ENCODE measurements at places on chromosomes 1 and 21. TPM values are rescaled to one million over a fixed set of nuclear protein-coding genes. Genes with fewer than 3 reads are reported as not detected.

The HSPA13 gene
- 13.9 TPM for polyA plus RNA-seq

The GJA8 gene
- not detected for polyA plus RNA-seq

- H3K27me3 ChIP-seq, result peaks cover 37% of the 10 kb centered on the region
- H3K36me3 ChIP-seq, result no peaks in the 10 kb centered on the region
- H3K4me1 ChIP-seq, result no peaks in the 10 kb centered on the region
- DNase-seq, result no peak
- no peak overlapping the region for H3K27ac ChIP-seq
These were observed 220.6 kb upstream of the PKN2 start for GRCh38 chr1:88463401-88463985.

DNA sequence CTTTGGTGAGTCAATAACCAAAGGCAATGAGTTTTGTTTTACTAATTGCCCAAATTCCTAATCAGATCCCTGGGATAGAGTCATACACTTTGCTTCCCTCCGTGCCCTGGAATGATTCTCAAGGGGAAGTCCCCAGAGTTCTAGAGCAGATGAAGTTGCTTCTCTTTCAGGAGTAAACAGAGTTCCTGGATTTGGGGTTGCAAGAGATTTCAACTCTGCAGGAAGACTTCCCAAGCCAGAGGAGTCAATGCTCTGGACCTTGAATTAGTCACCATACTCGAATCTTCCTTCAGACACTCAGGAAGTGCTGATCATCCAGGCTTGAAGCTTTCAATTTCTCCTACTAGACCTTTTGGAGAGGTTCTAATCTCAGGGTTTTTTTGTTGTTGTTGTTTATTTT is 39.6 kb downstream of the FCER1A start:
- H3K27me3 ChIP-seq, result no peaks in the 10 kb centered on the region
- peaks cover 10% of the 10 kb centered on the region for H3K4me1 ChIP-seq
- H3K36me3 ChIP-seq, result no peaks in the 10 kb centered on the region

DNA sequence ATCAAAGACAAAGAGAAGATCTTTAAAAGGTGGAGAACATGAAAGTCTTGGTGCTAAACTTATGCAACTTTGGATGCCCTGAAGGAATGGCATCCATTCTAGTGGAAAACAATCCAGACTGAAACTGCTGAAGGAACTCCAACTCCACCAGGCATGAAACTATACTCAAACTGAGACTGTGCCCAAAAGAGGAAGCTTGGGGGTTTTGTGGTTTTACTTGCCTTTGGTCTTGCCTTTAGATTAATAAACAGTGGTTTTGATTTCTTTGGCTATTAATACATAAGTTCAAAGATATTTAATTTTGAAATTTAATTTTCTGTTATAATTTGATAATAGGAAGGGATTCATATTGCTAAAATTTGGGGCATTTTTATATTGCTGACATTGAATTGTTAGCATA is 17.4 kb upstream of the SLC30A10 start:
- no peak overlapping the region for H3K27ac ChIP-seq
- no peaks in the 10 kb centered on the region for H3K36me3 ChIP-seq
- peak; percentile 2 for DNase-seq
- H3K4me1 ChIP-seq, result no peaks in the 10 kb centered on the region

DNA sequence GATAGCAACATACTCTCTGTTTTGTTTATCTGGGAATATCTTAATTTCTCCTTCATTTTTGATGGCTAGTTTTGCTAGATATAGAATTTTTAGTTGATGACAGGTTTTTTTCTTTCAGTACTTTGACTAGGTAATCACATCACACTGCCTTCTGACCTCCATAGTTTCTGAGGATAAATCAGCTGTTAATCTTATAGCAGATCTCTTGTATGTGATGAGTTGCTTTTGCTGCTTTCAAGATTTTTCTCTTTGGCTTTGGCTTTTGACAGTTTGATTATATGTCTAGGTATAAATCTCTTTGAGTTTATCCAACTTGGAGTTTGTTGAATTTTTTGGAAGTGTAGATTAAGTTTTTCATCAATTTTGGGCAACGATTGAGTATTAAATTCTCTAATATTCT is 142.6 kb downstream of the ZNF644 start:
- H3K4me1 ChIP-seq, result no peaks in the 10 kb centered on the region
- H3K27ac ChIP-seq, result no peak overlapping the region
- no peak for DNase-seq

The DISP1 gene
- 0.61 TPM for polyA plus RNA-seq

DNA sequence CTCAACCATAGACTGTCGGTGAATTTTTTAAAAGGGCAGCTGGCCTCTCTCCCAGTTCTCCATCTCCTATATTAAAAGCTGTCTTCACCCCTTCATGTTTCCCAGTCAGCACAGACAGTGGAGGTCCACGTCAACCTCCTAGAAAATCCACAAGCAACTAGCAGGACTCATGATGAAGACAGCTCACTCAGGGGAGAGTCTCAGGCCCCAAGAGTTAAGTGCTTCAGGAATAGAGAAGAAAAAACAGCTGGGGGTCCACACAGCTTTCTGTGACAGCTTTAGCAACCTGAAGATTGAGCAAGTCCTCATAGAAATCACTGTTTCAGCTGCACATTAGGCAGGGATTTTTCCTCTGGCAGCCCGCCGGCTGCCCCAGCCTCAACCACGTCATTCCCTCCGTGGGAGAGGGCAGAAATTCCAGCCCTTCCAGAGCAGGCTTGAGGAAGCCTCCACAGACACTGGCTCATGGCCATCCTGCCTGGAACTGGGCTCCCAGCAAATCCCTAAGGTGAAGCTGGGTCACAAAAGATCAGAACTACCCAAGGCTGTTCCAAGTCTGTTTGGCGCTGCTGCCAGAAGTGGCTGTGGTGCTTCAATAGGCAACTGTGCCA is 15.2 kb downstream of the GPR161 start:
- no peaks in the 10 kb centered on the region for H3K4me1 ChIP-seq
- no peak overlapping the region for H3K4me3 ChIP-seq
- DNase-seq, result no peak
- H3K36me3 ChIP-seq, result no peaks in the 10 kb centered on the region
- no peak overlapping the region for H3K27ac ChIP-seq

GRCh38 chr1:71093938-71094337 is 13.1 kb upstream of the ZRANB2 start:
- H3K4me1 ChIP-seq, result no peaks in the 10 kb centered on the region
- H3K27me3 ChIP-seq, result no peaks in the 10 kb centered on the region

- H3K36me3 ChIP-seq, result no peaks in the 10 kb centered on the region
- no peaks in the 10 kb centered on the region for H3K4me1 ChIP-seq
- peaks cover 12% of the 10 kb centered on the region for H3K27me3 ChIP-seq
- H3K4me3 ChIP-seq, result no peak overlapping the region
- H3K27ac ChIP-seq, result no peak overlapping the region
- DNase-seq, result no peak
These were observed 68.1 kb downstream of the VWA5B1 start for GRCh38 chr1:20358761-20359263.

The TMEM240 gene
- polyA plus RNA-seq, result not detected

- H3K4me1 ChIP-seq, result peaks cover 37% of the 10 kb centered on the region
- no peak overlapping the region for H3K4me3 ChIP-seq
- no peaks in the 10 kb centered on the region for H3K27me3 ChIP-seq
These were observed 18.4 kb downstream of the CNIH4 start for GRCh38 chr1:224375059-224375458.

DNA sequence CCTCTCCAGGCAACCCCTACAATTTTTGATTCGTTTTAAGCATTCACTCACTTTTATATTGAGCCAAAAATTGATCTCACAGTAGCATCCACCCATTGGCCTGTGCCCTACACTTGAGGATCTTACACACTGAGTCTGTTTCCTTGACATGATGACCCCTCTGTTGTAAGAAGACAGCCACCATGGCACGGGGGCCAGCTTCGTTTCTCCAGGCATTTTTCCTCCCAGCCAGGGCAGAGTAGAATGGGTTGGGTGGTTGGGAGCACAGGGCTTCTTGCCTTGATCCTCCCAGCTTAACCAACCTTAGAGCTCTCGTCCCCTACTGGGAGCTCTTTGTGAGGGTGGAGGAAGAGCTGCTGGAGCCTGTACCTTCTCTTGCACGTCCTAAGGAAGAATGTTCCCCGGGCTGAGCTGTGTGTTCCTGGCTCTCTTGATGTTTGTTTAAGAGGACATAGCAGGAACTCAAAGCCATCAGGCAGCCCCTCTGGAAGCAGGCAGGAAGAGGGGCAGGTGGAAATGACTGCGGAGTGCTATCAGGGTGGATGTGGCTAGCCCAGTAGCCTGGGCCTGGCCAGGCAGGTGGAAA is 213.2 kb upstream of the TMEM51 start:
- H3K36me3 ChIP-seq, result no peaks in the 10 kb centered on the region
- H3K4me3 ChIP-seq, result no peak overlapping the region
- no peaks in the 10 kb centered on the region for H3K27me3 ChIP-seq
- no peak for DNase-seq
- no peak overlapping the region for H3K27ac ChIP-seq

GRCh38 chr1:29811727-29812407 is 575.5 kb downstream of the PTPRU start:
- no peaks in the 10 kb centered on the region for H3K36me3 ChIP-seq
- H3K4me3 ChIP-seq, result no peak overlapping the region
- no peak for DNase-seq
- no peaks in the 10 kb centered on the region for H3K4me1 ChIP-seq
- H3K27me3 ChIP-seq, result peaks cover 1% of the 10 kb centered on the region

The NBPF8 gene
- polyA plus RNA-seq, result 0.32 TPM

- DNase-seq, result peak; percentile 59
- no peaks in the 10 kb centered on the region for H3K4me1 ChIP-seq
These were observed 24.0 kb downstream of the QSOX1 start for GRCh38 chr1:180178511-180179161.

The TSPAN2 gene
- 20.6 TPM for polyA plus RNA-seq

GRCh38 chr1:2151252-2151651 is 43.3 kb downstream of the FAAP20 start:
- H3K27ac ChIP-seq, result peak overlapping the region; percentile 99
- peak; percentile 95 for DNase-seq
- H3K36me3 ChIP-seq, result no peaks in the 10 kb centered on the region
- H3K27me3 ChIP-seq, result no peaks in the 10 kb centered on the region
- no peak overlapping the region for H3K4me3 ChIP-seq
- H3K4me1 ChIP-seq, result peaks cover 79% of the 10 kb centered on the region

DNA sequence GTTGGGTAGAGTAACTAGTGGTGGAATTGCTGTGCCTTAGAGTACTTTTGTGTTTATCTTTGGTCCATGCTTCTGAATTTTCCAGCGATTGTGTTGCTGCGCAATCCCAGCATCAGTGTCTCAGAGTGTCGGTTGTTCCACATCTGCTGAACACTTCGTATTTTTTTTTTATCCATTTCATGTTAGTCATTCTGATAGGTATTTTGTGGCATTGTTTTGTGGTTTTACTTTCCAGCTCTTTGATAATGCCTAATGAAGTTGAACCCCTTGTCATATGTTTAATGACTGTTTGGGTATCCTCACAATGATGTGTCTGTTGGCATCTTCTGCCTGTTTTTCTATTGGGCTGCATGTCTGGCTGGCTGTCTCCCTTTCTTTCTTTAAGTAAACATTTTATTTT is 13.6 kb downstream of the TUFT1 start:
- DNase-seq, result no peak
- no peaks in the 10 kb centered on the region for H3K4me1 ChIP-seq
- H3K4me3 ChIP-seq, result no peak overlapping the region
- no peak overlapping the region for H3K27ac ChIP-seq
- no peaks in the 10 kb centered on the region for H3K36me3 ChIP-seq

The IGSF3 gene
- 0.07 TPM for polyA plus RNA-seq

The ANGPTL3 gene
- polyA plus RNA-seq, result not detected

- no peaks in the 10 kb centered on the region for H3K36me3 ChIP-seq
- no peak overlapping the region for H3K27ac ChIP-seq
- no peak for DNase-seq
- no peak overlapping the region for H3K4me3 ChIP-seq
- H3K27me3 ChIP-seq, result no peaks in the 10 kb centered on the region
- no peaks in the 10 kb centered on the region for H3K4me1 ChIP-seq
These were observed 155.4 kb upstream of the C1orf174 start for GRCh38 chr1:4055294-4055967.

GRCh38 chr1:7255303-7256058 is 470.2 kb downstream of the CAMTA1 start:
- DNase-seq, result no peak
- H3K27me3 ChIP-seq, result no peaks in the 10 kb centered on the region
- H3K4me1 ChIP-seq, result no peaks in the 10 kb centered on the region
- no peak overlapping the region for H3K27ac ChIP-seq
- H3K4me3 ChIP-seq, result no peak overlapping the region

DNA sequence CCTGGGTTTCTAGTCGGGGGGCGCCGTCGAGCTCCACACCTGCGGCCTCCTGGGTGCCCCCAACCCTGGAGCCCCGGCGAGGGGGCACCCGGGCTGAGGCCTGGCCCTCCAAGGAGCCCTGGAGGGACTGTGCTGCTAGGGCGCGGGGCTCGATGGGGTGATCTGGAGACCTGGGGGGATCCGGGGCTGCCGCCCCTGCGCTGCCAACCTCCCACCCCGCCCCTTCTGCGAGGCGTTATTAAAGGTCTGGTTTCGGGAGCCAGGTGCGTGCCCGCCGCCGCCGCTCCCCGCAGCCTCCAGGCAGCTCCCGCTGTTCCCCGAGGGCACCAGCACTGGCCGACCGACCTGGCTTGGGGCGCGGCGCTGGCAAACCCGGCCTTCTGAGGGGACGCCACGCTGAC is 746 bp upstream of the POFUT2 start:
- H3K36me3 ChIP-seq, result peaks cover 25% of the 10 kb centered on the region
- DNase-seq, result no peak
- no peak overlapping the region for H3K27ac ChIP-seq
- no peaks in the 10 kb centered on the region for H3K27me3 ChIP-seq
- H3K4me1 ChIP-seq, result peaks cover 25% of the 10 kb centered on the region

The CHIA gene
- not detected for polyA plus RNA-seq

DNA sequence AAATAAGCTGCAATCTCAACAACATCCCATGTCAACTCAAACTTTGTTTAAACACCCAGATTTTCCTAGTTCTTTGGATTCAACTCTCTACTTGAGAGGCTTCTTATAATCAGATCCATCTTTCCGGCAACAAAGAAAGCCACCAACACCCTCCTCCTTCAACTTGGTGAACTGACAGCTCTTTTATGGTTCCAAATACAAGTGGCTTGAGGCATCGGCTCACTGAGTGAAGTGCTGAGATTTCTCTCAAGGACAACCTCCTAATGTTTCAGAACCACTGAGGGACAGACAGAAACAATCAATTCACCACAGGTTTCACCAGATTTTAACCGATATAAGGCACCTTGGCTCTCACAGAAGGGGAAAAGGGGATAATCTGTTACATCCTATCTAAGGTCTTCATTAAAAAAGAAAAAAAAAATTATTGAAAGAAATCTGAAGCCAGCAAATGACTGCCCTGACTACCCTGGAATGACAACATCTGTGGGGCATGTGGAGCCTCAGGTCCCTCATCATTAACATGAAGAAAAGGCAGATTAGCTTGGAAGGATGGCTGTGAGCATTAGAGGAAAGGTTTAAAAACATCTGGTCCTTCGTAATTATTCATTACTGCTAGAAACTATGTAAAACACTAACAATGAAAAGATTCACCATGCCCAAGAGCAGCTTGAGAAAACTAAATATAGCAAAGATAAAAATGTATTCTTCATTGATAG is 50.9 kb downstream of the PTPN14 start:
- no peaks in the 10 kb centered on the region for H3K36me3 ChIP-seq
- no peak for DNase-seq

GRCh38 chr1:58619286-58620054 is 42.4 kb upstream of the TACSTD2 start:
- DNase-seq, result no peak
- peaks cover 46% of the 10 kb centered on the region for H3K4me1 ChIP-seq
- no peaks in the 10 kb centered on the region for H3K36me3 ChIP-seq
- peak overlapping the region; percentile 88 for H3K27ac ChIP-seq
